ENCODE measurements at places on chromosomes 4 and X. TPM values are rescaled to one million over a fixed set of nuclear protein-coding genes. Genes with fewer than 3 reads are reported as not detected.

TGIF2LX gene
- not detected for total RNA-seq

CYSLTR1 gene
- not detected for total RNA-seq

DACH2 gene
- not detected for total RNA-seq

PABPC4L gene
- total RNA-seq: 1.3 TPM

SEPSECS gene
- total RNA-seq: 6.5 TPM

GRID2 gene
- not detected for total RNA-seq

XK gene
- total RNA-seq: under 0.01 TPM

AP1AR gene
- 40.0 TPM for total RNA-seq

CNKSR2 gene
- under 0.01 TPM for total RNA-seq

AMOT gene
- total RNA-seq: 3.2 TPM

ARHGEF9 gene
- 12.0 TPM for total RNA-seq

MYL5 gene
- 5.0 TPM for total RNA-seq

SLC10A6 gene
- not detected for total RNA-seq

ADH6 gene
- not detected for total RNA-seq

CFP gene
- total RNA-seq: under 0.01 TPM

AADAT gene
- 0.76 TPM for total RNA-seq

CFI gene
- total RNA-seq: 37.5 TPM

SCRG1 gene
- total RNA-seq: not detected

COL4A5 gene
- total RNA-seq: 26.7 TPM

TMSB15B gene
- total RNA-seq: 10.7 TPM

MGARP gene
- 59.3 TPM for total RNA-seq

VBP1 gene
- total RNA-seq: 104 TPM

BST1 gene
- 6.5 TPM for total RNA-seq

C4orf54 gene
- total RNA-seq: not detected

HELT gene
- total RNA-seq: not detected

MAGIX gene
- 0.65 TPM for total RNA-seq

PDE5A gene
- total RNA-seq: 5.8 TPM

GRSF1 gene
- total RNA-seq: 95.9 TPM

LONRF3 gene
- 9.4 TPM for total RNA-seq

CSAG3 gene
- total RNA-seq: not detected

ZDHHC15 gene
- not detected for total RNA-seq

KIT gene
- total RNA-seq: 24.0 TPM
